Effector memory CD4-positive, alpha-beta T cell (primary cell): ENCODE measurements at places on chromosomes 5 and 9.
A peak's percentile ranks its signal among the peaks of the same experiment; 100 is the strongest.

GRCh38 chr9:21696411-21696871 lies 106.0 kb upstream of the MTAP start:
- no peak for DNase-seq
- H3K27ac ChIP-seq, result no peak overlapping the region
- no peaks in the 10 kb centered on the region for H3K27me3 ChIP-seq
- H3K4me1 ChIP-seq, result no peaks in the 10 kb centered on the region
- no peaks in the 10 kb centered on the region for H3K36me3 ChIP-seq

GRCh38 chr5:174292348-174292747 lies 246.8 kb downstream of the NSG2 start:
- H3K27me3 ChIP-seq, result no peaks in the 10 kb centered on the region
- no peak overlapping the region for H3K4me3 ChIP-seq
- no peaks in the 10 kb centered on the region for H3K4me1 ChIP-seq
- no peak for DNase-seq
- H3K36me3 ChIP-seq, result no peaks in the 10 kb centered on the region

GRCh38 chr5:175494264-175495183 lies 16.2 kb downstream of the SFXN1 start:
- H3K4me3 ChIP-seq, result no peak overlapping the region
- DNase-seq, result no peak
- H3K27me3 ChIP-seq, result no peaks in the 10 kb centered on the region
- H3K27ac ChIP-seq, result no peak overlapping the region

DNA sequence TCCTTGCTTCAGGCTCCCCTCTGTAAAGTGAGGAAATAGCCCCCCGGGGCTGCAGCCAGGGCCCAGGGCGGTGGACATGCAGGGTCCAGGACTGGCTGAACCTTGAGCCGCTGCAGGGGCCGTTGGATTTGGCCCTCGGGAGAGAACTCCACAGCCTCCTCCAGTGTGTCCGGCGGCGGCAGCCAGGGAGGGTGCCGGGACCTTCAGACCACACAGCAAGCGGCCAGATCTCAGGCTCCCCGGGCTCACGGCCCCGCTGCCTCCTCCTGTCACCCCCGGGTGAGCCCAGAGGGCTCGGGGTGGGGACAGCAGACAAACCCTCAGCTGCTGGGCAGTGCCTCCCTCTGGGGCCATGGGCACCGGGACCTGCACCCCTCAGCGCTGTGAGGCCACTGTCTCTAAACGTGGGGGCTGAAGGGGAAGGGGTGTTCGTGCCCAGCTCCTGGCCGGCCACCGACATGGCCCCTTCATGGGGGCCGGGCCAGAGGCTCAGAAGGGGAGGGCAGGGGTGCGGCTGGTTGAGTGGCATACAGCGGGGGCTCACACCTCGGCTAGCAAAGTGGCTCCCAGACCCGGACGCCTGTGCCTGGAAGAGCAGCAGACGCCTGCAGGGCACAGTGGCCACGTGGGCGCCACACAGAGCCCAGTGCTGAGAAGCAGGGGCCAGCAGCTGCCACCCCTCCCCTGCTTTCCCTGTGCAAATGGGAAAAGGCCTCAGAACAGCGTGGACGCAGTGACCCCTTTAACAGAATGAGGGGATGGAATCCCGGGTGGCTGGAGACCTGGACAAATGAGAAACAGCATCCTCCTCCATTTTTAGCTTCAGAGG lies 19.7 kb downstream of the SLC9A3 start:
- H3K4me1 ChIP-seq, result no peaks in the 10 kb centered on the region
- DNase-seq, result no peak
- H3K27me3 ChIP-seq, result peaks cover 17% of the 10 kb centered on the region
- no peaks in the 10 kb centered on the region for H3K36me3 ChIP-seq
- no peak overlapping the region for H3K4me3 ChIP-seq

- no peak overlapping the region for H3K4me3 ChIP-seq
- H3K4me1 ChIP-seq, result no peaks in the 10 kb centered on the region
- H3K36me3 ChIP-seq, result no peaks in the 10 kb centered on the region
Measured at GRCh38 chr5:109016300-109016699, 268.6 kb downstream of the FER start.

GRCh38 chr5:105940181-105940580 lies 1730.6 kb downstream of the EFNA5 start:
- no peak overlapping the region for H3K27ac ChIP-seq
- H3K36me3 ChIP-seq, result no peaks in the 10 kb centered on the region
- no peaks in the 10 kb centered on the region for H3K4me1 ChIP-seq
- H3K27me3 ChIP-seq, result no peaks in the 10 kb centered on the region

- no peak overlapping the region for H3K4me3 ChIP-seq
- no peaks in the 10 kb centered on the region for H3K27me3 ChIP-seq
- H3K36me3 ChIP-seq, result no peaks in the 10 kb centered on the region
Measured at GRCh38 chr9:116057371-116057770, 96.2 kb upstream of the PAPPA start.

DNA sequence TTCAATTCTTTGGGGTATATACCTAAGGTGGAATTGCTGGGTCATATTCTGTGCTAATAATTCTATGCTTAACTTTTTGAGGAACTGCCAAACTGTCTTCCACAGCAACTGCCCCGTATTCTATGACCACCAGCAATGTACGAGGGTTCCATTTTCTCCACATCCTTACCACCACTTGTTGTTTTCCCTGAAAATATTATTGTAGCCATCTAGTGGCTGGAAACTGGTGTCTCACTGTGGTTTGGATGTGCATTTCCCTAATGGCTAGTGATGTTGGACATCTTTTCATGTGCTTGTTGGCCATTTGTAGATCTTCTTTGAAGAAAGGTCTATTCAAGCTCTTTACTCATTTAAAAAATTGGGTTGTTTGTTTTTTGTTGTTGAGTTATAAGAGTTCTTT lies 30.7 kb downstream of the MSX2 start:
- peaks cover 2% of the 10 kb centered on the region for H3K27me3 ChIP-seq
- no peak for DNase-seq
- H3K36me3 ChIP-seq, result no peaks in the 10 kb centered on the region
- no peak overlapping the region for H3K4me3 ChIP-seq

DNA sequence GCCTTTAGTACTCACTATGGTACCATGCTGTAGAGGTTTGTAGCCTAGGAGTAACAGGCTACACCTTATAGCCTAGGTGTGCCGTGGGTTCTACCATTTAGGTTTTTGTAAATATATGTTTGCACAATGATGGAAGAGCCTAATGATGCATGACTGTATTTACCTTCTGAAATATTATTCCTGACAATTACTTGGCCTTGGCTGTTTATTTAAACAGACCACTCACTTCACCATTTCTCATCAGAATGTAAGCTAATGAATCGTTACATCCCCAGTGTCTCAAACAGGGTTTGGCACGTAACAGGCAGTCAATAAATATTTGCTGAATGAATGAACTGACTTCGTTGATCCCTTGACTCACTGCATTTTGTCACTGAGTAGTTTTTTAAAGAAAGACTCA lies 93.1 kb downstream of the MED27 start:
- no peak overlapping the region for H3K27ac ChIP-seq
- no peaks in the 10 kb centered on the region for H3K4me1 ChIP-seq
- no peak overlapping the region for H3K4me3 ChIP-seq
- no peaks in the 10 kb centered on the region for H3K27me3 ChIP-seq
- no peak for DNase-seq

DNA sequence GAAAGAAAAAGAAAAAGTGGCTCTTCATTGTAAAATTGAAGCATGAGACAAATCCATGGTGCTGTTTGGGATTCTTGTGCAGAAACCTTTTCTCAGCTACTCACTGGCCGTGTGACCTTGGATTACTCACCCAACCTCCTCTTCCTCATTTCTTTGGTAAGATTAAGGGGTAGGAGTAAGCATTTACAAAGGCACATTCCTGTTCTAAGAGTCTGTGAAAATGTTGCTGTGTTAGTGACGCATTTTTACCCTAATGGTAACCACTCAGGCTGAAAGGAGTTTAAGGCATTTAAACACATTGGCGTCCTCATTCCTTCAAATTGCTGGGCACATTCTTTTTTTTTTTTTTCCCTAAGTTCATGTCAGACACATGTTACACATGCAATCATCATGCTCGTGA lies 4.3 kb downstream of the RAI14 start:
- H3K27ac ChIP-seq, result no peak overlapping the region
- H3K4me1 ChIP-seq, result peaks cover 15% of the 10 kb centered on the region
- no peak for DNase-seq
- no peak overlapping the region for H3K4me3 ChIP-seq

GRCh38 chr9:127444921-127445850 lies 6.0 kb downstream of the RPL12 start:
- H3K4me3 ChIP-seq, result no peak overlapping the region
- peaks cover 66% of the 10 kb centered on the region for H3K36me3 ChIP-seq
- peaks cover 14% of the 10 kb centered on the region for H3K4me1 ChIP-seq
- no peak for DNase-seq
- H3K27me3 ChIP-seq, result no peaks in the 10 kb centered on the region
- H3K27ac ChIP-seq, result no peak overlapping the region

- H3K4me1 ChIP-seq, result no peaks in the 10 kb centered on the region
- no peaks in the 10 kb centered on the region for H3K36me3 ChIP-seq
- H3K4me3 ChIP-seq, result no peak overlapping the region
- no peak overlapping the region for H3K27ac ChIP-seq
Measured at GRCh38 chr9:130214776-130215340, 42.7 kb downstream of the NCS1 start.

GRCh38 chr5:31153521-31153920 lies 40.0 kb upstream of the CDH6 start:
- H3K36me3 ChIP-seq, result no peaks in the 10 kb centered on the region
- H3K4me3 ChIP-seq, result no peak overlapping the region
- no peaks in the 10 kb centered on the region for H3K27me3 ChIP-seq
- H3K4me1 ChIP-seq, result no peaks in the 10 kb centered on the region

DNA sequence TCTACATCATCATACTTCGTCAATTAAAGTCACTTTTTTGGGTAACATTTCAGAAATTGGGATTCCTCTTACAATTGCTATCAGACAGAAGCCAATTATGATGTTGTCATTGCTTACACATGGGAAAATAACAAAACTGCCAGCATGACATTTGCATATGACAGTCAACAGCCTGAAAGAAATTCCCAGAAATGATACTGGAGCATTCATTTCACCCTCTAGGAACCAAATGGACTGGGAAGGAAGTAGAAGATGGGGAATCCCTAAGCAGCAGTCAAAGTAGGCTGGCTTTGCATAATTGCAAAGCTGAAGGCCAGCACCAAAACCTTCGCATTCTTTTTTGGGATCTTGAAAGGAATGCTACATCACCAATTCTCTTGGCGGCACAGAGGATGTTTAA lies 10.7 kb downstream of the HMGCS1 start:
- H3K27me3 ChIP-seq, result no peaks in the 10 kb centered on the region
- DNase-seq, result no peak
- H3K4me3 ChIP-seq, result no peak overlapping the region
- H3K27ac ChIP-seq, result no peak overlapping the region

GRCh38 chr5:6350277-6351090 lies 27.9 kb downstream of the MED10 start:
- no peak overlapping the region for H3K27ac ChIP-seq
- no peak overlapping the region for H3K4me3 ChIP-seq
- H3K4me1 ChIP-seq, result no peaks in the 10 kb centered on the region
- H3K27me3 ChIP-seq, result no peaks in the 10 kb centered on the region
- no peak for DNase-seq
- no peaks in the 10 kb centered on the region for H3K36me3 ChIP-seq

DNA sequence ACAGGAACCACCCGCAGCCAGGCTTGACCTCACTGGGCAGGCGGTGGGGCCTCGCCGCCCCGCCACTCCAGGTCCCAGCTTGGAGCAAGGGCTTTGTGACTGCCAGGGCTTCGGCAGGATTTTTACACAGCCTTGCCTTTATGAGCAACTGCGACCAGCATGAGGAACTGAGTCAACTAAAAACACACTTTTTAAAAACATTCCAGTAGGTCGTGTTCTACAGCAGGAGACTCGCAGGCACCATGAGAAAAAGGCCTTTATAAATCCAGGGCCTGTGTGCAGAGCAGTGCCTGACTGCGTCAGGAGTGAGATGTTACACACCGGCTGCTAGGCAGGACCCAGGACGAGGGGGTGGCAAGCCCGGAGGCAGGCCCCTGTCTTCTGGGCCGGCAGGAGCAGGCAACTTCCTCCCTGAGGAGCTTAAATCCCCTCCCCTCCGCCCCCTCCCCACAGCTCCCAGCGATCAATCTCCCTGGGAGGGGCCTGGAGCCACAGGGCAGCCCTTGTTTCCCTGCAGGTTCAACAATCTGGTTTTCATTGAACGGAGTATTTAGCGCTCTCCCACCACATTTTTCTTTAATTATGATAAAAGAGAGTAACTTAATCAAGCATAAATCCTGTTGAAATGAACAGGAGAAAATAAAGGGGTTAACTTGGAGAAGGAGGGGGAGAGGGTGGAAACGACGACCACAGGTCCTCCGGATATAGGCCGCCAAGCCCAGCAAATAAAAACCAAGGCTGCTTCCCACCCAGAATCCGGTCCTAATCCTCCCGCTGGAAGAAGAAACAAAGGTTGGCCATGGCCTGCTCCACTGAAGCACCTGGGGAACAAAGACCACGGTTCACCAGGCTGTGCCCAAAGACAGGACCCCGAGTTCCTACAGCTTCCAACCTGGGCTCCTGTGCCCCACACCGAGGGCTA lies 92.5 kb downstream of the ROR2 start:
- no peaks in the 10 kb centered on the region for H3K27me3 ChIP-seq
- no peaks in the 10 kb centered on the region for H3K4me1 ChIP-seq
- H3K27ac ChIP-seq, result no peak overlapping the region
- no peak overlapping the region for H3K4me3 ChIP-seq
- no peaks in the 10 kb centered on the region for H3K36me3 ChIP-seq
- no peak for DNase-seq

DNA sequence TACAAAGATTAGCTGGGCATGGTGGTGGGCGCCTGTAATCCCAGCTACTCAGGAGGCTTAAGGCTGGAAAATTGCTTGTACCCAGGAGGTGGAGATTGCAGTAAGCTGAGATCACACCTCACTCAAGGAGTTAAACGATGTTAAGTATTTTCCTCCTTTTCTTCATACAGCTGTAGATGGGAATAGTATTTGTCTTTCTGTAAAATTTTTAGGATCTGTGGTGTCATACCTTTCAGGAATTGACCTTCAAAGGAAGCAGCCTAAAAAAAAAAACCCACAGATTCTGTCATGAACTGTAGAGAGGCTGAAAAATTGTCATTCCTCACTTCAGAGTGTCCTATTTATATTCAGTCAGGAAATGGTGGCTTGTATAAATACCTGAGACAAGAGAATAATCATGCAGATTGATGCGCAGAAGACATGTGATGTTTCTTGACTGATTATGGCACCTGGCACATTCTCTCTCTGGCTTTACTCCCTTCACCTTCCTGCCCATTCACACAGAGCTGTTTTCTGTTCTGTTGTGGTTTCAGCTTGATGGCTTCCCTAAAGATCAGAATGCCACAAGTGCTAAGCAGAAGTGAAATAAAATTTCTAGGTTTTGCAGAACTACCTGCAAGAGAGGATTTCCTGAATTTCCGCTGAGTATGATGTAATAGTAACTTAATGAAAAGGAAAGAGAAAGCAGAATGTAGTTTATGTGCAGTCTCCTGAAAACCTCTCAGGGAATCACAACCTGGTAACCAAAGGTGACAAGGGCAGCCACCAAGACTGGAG lies 3.8 kb downstream of the IFNA1 start:
- H3K4me3 ChIP-seq, result no peak overlapping the region
- DNase-seq, result peak; percentile 15
- no peaks in the 10 kb centered on the region for H3K36me3 ChIP-seq
- peaks cover 7% of the 10 kb centered on the region for H3K4me1 ChIP-seq
- no peaks in the 10 kb centered on the region for H3K27me3 ChIP-seq
